ENCODE measurements at places on chromosomes 6 and 20. TPM values are rescaled to one million over a fixed set of nuclear protein-coding genes. Genes with fewer than 3 reads are reported as not detected.

Gene SULF2
- total RNA-seq: 158 TPM

- DNase-seq: no peak
Observed at GRCh38 chr6:34617231-34617630, 61.1 kb upstream of the SPDEF start.

Gene CPNE5
- not detected for total RNA-seq

Gene LRRC73
- 1.4 TPM for total RNA-seq

DNA sequence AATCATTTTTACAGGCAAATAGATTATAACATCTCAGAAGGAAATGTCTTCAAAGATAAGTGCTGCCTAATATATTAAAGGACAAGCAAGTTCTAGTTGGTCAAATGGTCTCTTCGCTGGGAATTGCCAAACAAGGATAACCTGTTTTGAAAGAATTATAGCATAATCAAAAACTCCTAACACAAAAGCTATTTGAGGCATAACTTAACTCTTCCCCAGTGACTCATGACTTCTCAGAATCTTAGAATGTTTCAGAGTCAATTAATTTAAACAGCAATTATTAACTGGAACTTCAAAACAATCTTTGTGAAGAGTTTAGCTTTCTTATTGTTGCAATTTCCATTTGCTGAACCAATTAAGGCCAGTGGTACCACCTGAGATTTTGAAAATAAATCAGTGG lies 126.6 kb downstream of the MTFR2 start:
- DNase-seq: peak; percentile 25

DNA sequence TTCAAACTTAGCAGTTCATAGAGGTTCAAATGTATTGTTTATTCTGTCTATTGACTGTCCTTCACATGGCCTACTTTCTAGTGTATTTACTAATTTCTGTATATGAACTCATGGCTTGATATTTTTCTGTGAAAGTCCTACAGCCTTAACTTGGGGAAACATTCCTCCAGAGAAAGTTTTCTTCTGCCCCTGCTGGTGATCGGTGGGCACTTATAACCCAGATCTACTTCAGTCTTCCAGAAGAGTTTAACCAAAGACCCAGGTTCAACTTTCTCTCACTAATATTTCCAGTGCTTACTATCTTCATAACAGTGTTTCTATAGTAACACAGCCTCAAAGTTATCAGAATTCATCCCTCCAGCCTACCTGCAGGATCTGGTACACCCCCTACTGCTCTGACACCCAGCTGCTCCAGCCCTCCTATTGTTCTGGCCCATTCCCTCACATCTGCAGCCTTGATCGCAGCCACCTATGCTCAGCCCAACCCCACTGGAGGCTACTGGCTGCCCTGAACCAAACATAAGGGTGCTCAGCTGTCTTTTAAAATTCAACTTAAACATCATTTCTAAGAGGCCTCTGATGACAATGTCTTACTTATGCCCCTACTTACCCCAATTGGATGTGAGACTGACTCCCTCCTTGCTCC lies 72.3 kb downstream of the TBX18 start:
- DNase-seq: peak; percentile 2

Gene PMEPA1
- 47.7 TPM for total RNA-seq

DNA sequence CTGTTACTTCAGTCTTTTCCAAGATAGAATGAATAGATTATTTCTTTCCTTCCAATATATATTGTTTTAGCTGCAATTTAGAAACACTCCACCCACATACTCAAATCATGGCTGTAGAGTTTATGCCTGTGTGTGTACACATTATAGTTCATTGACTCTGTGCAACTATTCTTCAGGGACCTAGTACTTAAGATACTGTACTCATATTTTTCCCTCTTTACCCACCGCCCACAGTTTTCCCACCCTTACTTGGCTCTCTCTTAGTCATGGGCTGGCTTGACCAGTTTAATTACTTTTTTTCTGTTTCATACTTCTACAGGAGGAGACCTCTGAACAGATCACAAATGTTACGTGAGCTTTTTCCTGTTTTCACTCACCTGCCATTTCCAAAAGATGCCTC lies 30.4 kb downstream of the C6orf89 start:
- peak; percentile 15 for DNase-seq

- no peak for DNase-seq
Observed at GRCh38 chr6:39935241-39935640, 979 bp upstream of the MOCS1 start.

Gene BMP5
- total RNA-seq: not detected

DNA sequence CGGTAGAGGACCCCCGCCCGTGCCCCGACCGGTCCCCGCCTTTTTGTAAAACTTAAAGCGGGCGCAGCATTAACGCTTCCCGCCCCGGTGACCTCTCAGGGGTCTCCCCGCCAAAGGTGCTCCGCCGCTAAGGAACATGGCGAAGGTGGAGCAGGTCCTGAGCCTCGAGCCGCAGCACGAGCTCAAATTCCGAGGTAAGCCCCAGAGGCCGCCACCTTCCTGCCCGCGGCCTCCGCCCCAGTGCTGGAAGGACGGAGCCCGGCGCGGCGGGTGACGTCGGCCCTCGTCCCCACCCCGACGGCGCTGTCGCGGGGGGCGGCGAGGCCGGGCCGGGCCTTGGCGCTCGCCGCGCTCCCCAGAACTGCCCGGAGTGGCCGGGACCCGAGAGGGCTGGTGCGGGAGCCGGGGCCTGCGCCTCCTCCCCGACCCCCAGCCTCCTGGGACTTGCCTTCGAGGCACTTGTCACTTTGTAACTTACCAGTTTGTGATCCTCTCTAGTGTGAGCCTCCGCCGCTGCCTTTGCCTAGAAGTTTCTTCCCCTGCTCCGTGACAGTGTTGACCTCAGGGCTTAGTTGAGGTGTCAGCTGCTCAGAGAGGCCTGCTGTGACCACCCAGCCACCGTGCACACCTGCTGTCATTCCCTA lies 417 bp downstream of the VAPB start:
- DNase-seq: peak; percentile 70

DNA sequence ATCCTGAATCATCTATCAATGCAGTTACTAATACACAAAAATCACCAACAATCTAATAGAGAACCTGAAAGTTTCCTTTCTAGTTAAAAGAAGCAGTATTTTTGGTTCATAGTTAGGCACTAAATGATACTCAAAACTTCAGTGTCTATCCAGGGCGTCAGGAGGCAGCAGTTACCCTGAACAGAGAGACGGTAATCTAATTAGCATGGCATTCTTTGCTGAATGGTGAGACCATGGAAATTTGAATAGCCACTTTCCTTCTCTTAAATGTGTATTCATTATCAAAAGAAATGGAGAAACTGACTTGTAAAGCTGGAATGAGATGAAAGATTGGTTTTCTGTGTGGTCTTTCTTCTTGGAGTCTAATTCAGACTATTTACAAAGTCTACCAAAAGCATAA lies 146.6 kb upstream of the BMP5 start:
- DNase-seq: no peak

DNA sequence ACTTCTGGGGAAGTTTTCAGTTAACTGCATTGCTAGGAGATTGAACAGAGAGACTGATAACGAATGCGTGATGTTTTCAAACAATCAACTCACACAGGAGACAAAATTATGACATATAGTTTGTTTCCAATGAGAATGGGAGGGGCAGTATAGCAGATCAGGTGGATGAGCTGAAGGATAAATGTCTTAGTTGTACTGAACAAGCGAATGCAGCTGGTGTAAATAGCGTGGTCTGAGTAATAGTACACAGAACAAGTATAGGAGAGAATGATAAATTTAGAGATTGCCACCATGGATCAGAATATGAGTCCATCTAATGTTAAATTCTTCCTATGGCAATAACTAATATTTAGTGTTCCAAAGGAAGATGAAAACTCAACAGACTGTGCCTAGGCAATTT lies 858.6 kb downstream of the EYS start:
- no peak for DNase-seq

Gene MAP1LC3A
- total RNA-seq: 9.3 TPM

All from HT-29 (cell line).